ENCODE measurements at places on chromosomes 1 and 21. TPM values are rescaled to one million over a fixed set of nuclear protein-coding genes. Genes with fewer than 3 reads are reported as not detected.

- DNase-seq: no peak
Measured at GRCh38 chr21:37903396-37903795, 12.9 kb downstream of the KCNJ6 start.

DNA sequence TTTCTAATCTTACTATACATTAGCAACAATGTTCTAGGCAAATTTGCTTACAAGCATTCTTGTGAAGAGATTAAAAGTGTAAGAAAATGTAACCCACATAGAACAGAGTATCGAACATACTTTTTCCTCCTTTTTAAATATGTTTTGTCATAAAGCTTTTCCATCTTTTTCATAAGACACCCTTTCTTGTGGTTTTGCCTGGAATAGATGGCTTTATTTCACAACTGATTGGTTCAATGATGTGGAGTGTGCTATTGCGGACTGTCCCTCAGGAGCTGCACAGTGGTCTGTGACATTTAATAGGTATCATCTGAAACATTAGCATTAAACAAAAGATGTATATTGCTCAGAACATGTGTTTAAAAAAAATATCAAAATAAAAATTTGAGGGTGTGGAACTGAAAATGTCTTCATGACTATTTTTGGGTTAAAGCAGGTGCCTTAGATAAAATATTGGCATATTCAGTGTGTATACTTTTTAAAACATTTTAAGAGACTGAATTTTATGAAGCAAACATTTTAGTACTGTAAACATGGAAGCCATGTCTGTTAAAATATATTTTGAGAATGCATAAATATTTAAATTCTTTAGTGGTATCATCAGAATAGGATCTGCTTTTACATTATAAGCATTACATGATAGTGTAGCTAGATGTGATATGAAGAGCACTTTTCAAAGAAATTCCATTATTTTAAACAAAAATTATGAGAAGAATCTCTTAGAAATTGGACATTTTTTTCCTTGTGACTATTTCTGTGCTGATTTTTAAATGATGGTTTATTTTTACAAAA lies 48.3 kb upstream of the C1orf146 start:
- no peak for DNase-seq

- no peak for DNase-seq
Measured at GRCh38 chr1:41345434-41346075, 15.7 kb upstream of the FOXO6 start.

DNA sequence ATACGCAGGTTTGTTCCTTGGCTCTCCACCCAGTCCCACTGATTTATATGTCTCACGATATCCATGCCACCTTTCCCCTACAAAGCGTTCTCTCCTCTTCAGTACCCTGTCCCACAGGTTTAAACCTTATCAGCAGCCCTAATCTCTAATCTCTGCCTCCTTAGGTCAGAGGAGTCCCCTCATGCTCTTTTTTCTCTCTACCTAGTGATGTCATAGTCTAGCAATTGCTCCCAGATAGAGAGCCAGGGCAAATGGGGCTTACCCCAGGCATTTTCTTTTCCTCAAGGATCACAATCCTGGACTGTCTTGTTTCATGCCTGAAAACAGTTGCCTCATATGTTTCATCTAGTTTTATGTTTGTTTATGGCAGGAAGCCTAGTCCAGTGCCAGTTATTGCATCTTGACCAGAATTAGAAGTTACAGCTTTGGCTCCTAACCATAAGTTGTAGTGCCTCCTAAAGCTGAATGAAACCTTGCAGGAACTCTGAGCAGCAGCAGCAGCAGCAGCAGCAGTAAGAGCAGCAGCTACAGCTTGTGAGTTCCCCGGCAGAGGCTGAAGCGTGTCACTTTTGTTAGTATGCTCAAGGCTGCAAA lies 26.7 kb upstream of the TP53BP2 start:
- DNase-seq: no peak

GRCh38 chr1:33634806-33635205 lies 162.4 kb downstream of the ZSCAN20 start:
- peak; percentile 72 for DNase-seq

DNA sequence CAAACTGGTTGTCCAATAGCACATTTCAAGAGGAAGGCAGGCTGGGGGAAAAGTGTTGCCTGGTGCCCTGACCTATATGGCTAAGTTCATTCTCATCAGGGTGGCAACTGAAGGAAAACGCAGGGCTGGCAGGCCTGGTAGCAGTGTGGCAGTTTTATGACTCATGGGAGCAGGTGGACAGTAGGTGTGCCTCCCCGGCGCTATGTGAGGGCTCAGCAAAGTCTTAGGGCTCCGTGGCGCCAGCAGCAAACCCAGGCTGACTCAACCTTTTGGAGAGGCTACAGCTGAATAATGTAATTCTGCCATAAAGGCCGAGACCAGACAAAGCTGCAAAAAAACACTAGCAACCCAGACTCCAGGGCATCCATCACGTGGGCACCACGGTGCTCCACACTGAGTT lies 23.6 kb downstream of the GADD45A start:
- no peak for DNase-seq

GRCh38 chr1:165364568-165365133 lies 8.1 kb upstream of the LMX1A start:
- DNase-seq: no peak

Gene NOS1AP
- 9.9 TPM for total RNA-seq

DNA sequence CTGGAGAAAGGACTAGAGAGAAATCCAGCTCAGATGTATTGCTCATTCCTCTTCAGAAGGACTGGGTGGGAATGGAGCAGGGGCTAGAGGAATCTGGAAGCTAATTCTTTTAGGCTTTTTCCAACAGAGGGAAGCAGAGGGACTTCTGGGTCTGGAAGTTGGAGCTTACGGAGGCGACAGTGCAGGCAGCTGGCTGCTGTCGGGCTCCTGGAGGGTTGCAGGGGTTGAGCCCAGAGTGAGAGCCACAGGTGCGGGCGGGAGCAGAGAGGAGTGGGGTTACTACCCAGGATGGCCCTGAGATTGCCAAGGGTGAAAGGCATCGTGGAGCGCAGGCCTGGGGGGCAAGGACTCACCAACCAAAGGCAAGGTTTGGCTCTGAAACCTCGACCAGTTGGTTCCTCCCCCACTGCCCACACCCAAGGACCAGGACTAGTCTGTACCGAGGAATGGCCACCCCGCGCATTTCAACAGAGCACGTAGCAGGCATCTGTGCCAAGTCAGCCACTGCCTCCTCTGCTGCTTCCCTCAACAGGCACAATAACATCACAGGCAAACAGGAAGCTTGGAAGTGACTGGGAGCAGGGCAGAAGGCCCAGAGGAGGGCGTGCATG lies 22.7 kb upstream of the EDN2 start:
- DNase-seq: no peak

Gene GJB3
- total RNA-seq: not detected

DNA sequence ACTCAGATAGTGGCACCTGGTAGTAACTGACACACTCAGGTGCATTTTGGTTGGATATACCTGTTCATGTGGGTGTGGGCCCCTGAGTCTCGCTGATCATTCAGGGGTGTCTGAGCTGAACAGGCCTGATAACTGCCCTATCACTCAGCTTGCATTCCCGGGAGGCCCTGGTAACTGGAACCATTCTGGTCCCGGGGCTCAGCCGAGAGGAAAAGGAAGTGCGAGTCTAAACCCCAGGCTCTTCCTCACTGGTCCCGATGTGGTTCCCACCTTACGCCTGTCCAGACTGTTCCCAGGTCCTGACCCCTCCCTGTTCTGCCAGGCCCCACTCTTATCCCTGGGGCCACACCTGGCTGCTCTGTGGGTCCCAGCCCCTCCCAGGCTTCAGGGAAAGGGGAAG lies 11.7 kb upstream of the CDK18 start:
- no peak for DNase-seq

Gene FAM131C
- not detected for total RNA-seq

DNA sequence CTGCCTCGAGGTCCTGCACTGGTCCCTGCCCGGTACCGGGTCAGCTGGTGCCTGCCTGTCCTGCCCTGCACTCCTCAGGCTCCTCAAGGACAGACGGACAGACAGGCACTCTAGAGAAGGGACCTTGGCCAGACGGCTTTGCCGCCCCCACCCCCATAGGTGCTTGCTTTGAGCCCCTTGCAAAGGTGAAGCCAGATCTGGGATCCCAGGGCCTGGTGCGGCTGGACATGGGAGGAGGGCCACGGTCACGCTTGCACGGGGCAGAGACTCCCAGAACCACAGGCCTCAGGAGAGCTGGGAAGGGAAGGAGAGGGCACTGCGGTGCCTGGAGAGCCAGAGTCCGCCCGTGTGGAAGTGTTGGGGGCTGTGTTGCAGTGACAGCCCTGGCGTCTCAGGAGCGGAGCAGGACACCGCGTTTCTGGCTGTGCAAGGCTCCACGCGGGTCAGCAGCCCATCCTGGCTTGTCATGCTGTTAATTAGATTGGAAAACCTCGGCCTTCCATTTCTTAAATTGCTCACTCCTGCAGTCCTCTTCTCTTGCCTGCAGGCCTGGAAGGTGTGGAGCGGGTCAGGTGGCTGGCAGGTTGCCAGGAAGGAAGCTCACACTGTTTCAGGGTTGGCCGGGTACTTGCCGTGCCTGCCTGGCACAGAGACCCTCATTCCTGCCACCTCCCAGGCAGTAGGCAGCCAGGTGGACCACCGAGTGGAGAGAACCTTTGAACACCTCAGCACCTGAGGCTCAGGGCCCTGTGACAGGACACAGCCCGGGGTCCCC lies 16.3 kb downstream of the COL18A1 start:
- DNase-seq: peak; percentile 86

Gene UCHL5
- 25.9 TPM for total RNA-seq

Gene SFN
- 33.2 TPM for total RNA-seq

Gene SMAP2
- 21.9 TPM for total RNA-seq

GRCh38 chr1:246418565-246419312 lies 88.3 kb downstream of the SMYD3 start:
- no peak for DNase-seq

DNA sequence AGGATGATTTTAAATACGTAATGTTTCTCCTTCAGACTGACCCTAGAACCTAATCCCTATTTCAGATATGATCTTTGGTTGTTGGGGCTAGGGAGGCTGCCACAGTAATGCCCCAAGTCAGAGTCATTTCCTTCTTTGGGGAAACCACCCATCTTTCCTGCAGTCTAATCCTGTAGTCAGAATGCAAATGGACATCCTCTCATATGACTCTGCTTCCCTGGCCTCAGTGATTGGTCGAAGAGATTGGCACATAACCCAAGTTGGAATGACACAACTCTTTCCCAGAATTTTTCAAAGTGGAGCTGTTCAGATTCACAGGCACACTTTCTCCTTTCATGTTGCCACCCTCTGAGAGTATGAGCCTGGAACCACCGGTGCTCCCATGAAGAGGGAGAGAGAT lies 58.8 kb upstream of the ZNF644 start:
- DNase-seq: no peak

DNA sequence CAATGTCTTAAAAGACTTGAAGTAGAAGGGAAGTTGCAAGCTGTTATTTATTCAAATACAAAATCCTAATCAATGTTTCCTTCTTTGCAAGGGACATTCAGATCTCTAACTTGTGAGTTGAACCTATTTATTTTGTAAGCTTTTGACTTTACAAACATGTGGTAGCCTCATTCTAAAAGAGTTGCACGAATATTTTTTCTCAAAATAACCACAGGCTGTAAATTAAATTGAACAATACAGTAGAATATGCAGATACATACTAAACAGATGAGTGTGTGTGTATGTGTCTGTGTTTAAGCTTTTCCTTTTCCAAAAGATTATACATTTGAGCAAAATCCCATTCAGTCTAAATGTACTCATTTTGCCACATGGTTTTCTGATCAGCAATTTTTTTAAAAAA lies 4.8 kb upstream of the DYNLT5 start:
- no peak for DNase-seq

DNA sequence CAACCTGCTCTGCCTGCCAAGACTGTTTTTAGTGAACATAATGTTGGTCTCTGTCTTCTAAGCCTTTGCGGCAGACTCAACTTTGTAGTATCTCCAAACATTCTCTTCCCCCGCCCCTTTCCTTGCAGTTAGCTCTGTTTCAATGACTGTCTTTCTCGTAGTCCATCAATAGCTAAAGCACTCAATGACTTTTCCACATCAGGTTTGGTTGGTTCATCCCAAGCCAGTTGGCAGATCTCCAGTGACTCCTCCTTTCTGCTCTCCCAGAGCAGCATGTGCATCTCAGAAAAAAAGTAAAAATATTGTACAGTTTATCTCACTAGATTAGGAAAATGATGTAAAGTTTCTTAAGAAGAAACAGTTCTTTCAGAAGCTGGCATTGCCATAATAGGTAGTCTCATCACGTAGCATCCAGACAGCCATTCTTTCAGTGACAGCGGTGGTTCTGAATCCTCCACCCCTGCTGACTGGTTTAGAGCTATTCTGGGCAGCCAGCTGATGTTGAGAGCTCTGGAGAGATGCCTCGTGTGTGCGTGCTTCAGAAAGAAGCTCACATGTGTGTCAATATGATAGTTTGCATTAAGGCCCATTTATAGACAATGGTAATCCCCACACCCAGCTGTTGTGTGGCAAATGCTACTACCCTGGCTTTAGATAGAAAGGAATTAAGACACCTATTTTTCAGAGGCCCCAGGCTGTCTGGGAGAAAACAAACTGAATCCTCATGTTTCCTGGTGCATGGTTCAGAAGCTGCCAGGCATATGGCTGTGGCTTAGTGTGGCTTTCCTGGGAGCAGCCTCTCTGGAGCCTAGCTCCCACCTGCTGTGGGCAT lies 53.2 kb downstream of the CNN3 start:
- DNase-seq: peak; percentile 67

- DNase-seq: no peak
Measured at GRCh38 chr21:21162786-21163185, 164.6 kb downstream of the NCAM2 start.

Gene LYPD8
- total RNA-seq: not detected

- peak; percentile 69 for DNase-seq
Measured at GRCh38 chr1:63758791-63759190, 15.0 kb upstream of the ROR1 start.

- no peak for DNase-seq
Measured at GRCh38 chr1:167232801-167233200, 12.1 kb downstream of the POU2F1 start.

- no peak for DNase-seq
Measured at GRCh38 chr1:115051850-115052249, 22.2 kb downstream of the TSHB start.

Measured in stomach (tissue), 19 donors.